ENCODE measurements at places on chromosomes 5 and 9. TPM values are rescaled to one million over a fixed set of nuclear protein-coding genes. Genes with fewer than 3 reads are reported as not detected.

CARTPT gene
- not detected for total RNA-seq

PCDHB6 gene
- total RNA-seq: 2.9 TPM

GRCh38 chr9:7119612-7120011, 361.8 kb downstream of the KDM4C start:
- DNase-seq: no peak

- DNase-seq: no peak
Observed at GRCh38 chr9:71690063-71690688, 78.1 kb downstream of the CEMIP2 start.
